ENCODE measurements at places on chromosomes 3 and 15. TPM values are rescaled to one million over a fixed set of nuclear protein-coding genes. Genes with fewer than 3 reads are reported as not detected.

KNG1 gene
- total RNA-seq = not detected

NOX5 gene
- total RNA-seq = not detected

ITIH4 gene
- 4.7 TPM for total RNA-seq

SNTN gene
- not detected for total RNA-seq

- ATAC-seq = peak; percentile 82
These were observed 87.3 kb downstream of the SMAD6 start for GRCh38 chr15:66789029-66790025.

- ATAC-seq = no peak
These were observed 15.2 kb upstream of the SNX22 start for GRCh38 chr15:64136347-64136746.

DNA sequence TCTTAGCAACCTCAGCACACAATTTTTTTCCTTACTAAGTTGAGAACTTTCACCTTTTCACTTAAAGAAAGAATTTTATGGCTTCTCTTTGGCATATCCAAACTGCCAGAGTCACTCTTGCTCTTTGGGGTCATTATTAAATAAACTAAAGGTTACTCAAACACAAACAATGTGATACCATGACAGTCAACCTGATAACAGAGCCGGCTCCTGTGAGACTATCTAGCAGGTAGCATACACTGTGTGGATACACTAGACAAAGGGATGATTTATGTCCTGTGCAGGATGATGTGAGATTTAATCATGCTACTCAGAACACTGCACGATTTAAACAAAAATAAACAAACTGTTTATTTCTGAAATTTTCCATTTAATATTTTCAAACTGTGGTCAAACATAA, 35.6 kb downstream of the LRRFIP2 start:
- no peak for ATAC-seq

DNA sequence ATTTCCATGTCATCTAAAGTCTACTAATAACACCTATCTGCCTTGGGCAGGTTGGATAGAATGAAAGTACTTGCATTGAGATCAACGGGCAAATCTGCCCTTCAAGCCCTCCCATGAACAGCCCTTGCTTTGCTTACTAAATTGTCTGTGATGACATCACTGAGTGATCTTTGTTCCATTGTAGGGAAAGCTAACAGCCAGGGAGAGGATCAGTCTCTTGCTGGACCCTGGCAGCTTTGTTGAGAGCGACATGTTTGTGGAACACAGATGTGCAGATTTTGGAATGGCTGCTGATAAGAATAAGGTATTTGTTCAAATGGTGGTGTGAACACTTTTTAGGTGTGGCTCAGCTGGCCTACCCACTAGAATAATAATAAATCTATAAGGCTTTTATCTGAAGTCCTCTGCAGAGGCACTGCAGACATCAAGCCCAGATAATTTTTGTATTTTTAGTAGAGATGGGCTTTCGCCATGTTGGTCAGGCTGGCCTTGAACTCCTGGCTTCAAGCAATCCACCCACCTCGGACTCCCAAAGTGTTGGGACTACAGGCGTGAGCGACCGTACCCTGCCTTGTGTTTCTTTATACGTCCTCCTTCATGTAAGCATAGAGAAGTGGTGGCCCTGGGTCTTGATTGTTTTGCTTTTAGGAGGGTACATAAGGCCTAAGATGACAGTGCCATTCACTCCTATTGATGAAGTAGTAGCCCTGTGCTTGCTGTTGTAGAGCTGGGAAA, 5.7 kb downstream of the PCCB start:
- no peak for ATAC-seq

All from gastroesophageal sphincter (tissue), 4 donors.